ENCODE measurements at places on chromosomes 3 and 15.

DNA sequence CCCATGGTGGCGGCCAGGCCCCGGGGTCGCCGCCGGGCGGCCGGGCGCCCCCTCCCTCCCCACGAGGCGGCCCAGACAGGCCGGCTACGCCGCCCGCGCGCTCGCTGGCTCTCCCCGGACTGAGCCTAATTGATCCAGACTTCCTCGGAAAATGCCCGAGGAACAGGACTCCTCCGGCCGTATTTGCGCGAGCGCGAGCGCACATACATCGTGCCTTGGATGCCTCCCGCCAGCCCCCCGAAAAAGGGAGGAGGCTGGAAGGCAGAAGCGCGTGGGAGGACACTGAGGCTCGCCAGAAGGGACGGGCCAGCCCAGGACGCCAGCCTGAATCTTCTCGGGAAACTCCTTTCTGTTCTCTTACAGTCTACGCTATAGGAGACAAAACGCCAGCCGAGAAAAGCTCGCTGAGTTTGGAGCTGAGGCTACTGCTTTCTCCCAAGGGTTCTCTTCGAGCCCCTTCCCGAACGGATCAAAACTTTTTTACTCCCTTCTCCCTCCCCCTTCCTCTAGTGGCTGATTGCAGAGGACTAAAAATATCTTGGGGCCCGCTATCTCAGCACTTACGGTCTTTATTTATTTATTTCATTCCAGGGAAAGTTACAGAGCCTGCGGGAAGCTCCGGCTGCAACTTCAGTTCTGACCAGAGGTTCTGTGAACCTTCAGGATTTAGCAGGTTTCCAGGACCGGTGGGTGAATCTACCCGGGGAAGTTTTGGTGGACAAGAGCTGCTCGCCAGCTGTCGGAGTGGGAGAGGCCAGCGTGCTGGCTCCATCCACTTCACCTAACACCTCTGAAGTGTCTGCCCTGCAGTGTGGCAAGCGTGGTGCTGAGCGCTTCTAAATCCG is at the start of gene PDZRN3:
PDZRN3 (minus strand) TSS at position 121 of the 845 bp plus-strand sequence.
- DNase-seq: no peak

DNA sequence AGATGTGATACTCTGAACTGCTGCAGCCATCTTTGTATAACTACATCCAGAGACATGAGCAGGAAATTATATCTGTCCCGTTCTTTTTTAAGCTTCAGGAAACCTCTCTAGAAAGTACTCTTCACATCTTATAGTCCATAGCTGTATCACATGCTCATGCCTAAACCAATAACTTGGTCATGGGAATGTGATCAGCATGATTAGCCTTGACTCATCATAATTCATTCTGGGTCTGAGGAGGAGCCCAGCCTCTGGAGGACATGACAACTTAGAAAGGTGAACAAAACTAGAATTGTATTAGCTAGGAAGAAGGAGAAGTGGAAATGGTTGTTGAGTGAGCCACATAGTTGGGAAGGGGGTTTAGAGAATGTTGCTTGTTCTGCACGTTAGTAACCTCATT is 12.9 kb downstream of the PPM1L start:
- DNase-seq: no peak

GRCh38 chr3:25416176-25416575 is 11.9 kb upstream of the RARB start:
- no peak for DNase-seq

- DNase-seq: peak; percentile 83
Measured at GRCh38 chr3:32296251-32297204, 58.0 kb downstream of the CMTM8 start.

GRCh38 chr3:131491084-131491483 is 11.7 kb downstream of the MRPL3 start:
- DNase-seq: no peak

GRCh38 chr15:74954515-74954914 is 2.1 kb downstream of the RPP25 start:
- no peak for DNase-seq

GRCh38 chr3:134840459-134840858 is 45.4 kb downstream of the EPHB1 start:
- DNase-seq: no peak

- no peak for DNase-seq
Measured at GRCh38 chr3:43063114-43063513, 42.8 kb downstream of the POMGNT2 start.

- no peak for DNase-seq
Measured at GRCh38 chr3:123476967-123477750, 28.3 kb upstream of the ADCY5 start.

GRCh38 chr3:195236801-195237570 is 34.0 kb downstream of the XXYLT1 start:
- no peak for DNase-seq

GRCh38 chr3:168024537-168024941 is 71.2 kb downstream of the GOLIM4 start:
- no peak for DNase-seq

- no peak for DNase-seq
Measured at GRCh38 chr15:63872759-63873510, 39.2 kb upstream of the HERC1 start.

DNA sequence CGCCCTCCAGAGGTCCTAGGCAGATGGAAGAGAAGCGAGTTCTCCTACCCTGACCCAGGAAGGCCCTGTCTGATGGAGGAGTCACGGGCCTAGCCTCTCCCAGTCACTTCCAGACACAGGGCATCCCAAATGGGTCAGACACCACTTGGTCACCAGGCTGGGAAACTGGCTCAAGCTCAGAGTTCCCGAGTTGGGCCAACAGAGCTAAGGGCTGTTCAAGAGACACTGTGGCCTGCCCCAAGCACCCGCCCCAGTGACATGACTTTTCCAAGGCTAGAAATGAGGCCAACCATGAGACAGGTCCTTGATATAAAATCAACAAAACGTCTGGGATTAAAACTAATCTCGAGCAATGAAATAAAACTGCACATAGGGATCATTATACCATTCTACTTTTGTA is 113.8 kb downstream of the IQSEC1 start:
- no peak for DNase-seq

DNA sequence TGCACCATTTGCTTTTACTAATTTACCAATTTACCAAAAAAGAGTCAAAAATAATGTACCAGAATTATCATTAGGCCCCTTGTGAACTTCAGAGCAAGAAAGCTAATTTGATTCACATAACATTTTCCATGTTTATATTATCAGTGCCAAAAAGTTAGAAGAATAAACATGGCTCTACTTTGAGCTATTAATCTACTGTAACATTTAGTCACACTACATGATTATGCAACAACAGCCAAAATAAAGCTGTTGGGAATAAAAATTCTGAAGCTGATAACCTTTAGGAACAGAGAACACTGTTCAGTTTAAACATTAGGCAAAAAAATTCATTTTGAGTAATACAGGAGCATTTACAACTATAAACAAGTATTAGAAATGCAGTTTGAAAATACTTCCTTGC is 63.6 kb downstream of the PROS1 start:
- no peak for DNase-seq

DNA sequence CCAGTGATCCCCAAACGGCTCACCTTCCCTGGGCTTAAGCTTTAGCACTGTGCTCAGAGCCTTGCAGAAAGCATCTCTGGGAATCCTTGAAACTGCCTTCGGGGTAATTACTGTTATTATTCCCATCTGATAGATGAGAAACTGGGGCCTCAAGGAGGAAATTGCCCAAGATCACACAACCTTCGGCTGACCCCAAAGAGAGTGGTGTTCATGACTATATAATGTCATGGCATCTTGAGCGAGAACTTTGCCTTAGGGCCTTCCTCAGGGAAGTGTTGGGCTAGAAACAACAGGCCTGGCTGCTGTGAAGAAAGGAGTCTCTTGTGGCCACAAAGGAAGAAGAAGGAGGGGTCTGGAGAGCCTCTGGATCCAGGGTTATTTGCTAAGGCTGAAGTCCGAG is 388.7 kb upstream of the CFAP20DC start:
- DNase-seq: no peak

DNA sequence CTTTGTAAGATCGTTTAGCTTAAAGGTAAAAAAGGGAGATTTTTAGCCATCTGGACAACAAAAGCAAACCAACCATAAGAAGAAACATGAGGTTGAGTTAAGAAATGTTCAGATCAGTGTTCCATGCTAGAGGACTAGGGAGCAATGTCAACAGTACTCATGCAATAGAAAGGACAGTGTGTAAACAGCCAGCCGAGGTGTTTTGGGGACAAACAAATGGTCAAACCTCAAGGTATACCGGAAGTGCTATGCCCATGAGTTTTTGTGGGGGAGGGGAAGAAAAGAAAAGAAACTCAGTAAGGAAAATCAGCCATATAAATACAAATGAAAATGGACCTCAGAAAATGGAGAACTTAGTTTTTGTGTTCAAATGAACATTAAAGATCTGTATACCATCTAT is 289.5 kb upstream of the GRM7 start:
- no peak for DNase-seq

GRCh38 chr3:150110097-150110496 is 139.4 kb upstream of the PFN2 start:
- no peak for DNase-seq

GRCh38 chr15:60720493-60721256 is 241.7 kb upstream of the ICE2 start:
- DNase-seq: peak; percentile 72

GRCh38 chr15:83248151-83249029 is 36.1 kb downstream of the BNC1 start:
- DNase-seq: peak; percentile 10

DNA sequence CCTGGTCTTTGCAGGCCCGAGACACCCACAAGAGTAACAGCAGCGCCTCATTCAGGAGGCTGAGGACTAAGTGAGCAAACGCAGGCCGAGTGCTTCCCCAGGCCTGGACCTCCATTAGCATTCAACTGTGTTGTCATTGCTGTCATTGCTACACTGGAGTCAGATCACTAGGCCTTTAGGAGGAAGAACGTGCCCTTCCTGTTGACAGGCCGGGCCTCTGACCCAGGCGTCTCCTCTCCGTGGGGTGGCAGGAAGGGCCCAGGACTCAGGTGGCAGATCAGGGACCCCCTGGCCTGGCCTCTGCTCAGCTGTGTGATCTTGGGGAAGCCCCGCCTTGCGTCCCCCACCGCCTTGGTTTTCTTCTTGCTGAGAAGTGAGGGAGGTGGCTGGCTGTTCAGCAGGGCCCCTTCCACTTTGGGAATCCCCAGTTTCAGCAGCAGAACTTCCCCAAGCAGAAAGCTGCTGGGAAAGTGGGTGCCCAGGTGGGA is 19.1 kb downstream of the ZDHHC19 start:
- DNase-seq: peak; percentile 42

GRCh38 chr3:38646062-38646461 is 3.4 kb downstream of the SCN5A start:
- no peak for DNase-seq

DNA sequence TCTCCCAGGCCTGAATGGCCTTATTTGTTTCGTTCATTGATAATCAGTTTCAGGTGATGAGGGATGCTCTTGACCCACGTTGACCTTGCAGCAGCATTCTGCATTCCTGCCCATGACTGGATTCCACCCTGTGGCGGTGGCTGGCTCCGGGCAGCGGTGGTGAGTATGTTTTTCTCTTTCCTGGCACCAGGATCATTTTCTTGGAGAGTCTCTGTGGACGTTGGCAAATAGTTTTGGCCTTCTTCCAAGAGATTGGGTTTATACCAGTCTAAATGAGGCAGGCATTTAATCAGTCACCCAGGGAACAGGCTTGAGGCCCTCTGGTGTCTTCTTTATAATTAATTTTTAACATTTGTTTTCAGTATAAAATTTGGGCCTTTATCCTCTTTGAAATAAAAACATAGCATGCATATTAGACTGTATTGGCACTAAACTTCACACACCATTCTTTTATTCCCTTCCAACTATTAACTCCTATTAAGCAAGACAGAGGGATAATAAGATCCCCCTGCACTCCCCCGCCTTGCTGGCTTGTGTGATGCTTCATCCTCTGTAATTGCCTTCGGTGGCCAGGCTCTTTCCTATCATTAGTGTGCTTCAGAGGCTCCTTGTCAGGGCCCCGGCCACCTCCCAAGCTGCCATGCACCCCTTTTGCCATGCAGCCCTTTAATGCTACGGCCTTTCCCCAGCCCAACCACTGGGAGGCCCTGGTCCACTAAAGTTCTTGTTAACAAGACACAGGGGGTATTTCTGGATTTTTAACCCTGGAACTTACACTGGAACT is 176.2 kb upstream of the TOPAZ1 start:
- no peak for DNase-seq

- DNase-seq: no peak
Measured at GRCh38 chr3:115876876-115877614, 253.7 kb downstream of the GAP43 start.

- no peak for DNase-seq
Measured at GRCh38 chr15:29889542-29890329, 67.5 kb upstream of the TJP1 start.

DNA sequence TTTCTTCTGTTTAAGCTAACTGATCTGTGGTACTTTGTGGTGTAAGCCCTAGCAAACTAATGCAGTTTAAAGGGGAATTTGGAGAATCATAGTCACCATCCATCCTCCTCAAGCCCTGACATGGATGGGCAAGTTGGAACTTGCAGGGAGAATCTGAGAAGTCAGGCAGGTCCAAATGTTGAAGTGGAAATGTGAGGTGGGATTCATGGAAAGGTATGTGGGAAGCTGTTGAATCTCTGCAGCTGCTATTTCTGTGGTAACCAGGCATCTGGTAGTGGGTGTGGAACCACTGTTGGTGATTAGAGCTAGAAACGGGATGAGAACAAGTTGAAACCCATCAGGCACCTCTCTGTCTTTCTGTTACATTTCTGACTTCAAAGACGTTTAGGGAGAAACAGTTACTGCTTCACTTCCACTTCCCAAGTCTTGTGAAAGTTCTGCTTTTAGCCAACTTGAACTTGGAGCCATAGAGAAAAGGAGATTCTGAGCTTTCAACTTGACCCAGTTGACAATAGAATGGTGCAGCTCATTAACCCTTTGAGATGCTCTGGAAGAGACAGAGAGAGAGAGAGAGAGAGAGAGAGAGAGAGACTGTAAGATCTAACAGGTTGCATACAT is 38.1 kb upstream of the NMNAT3 start:
- no peak for DNase-seq

DNA sequence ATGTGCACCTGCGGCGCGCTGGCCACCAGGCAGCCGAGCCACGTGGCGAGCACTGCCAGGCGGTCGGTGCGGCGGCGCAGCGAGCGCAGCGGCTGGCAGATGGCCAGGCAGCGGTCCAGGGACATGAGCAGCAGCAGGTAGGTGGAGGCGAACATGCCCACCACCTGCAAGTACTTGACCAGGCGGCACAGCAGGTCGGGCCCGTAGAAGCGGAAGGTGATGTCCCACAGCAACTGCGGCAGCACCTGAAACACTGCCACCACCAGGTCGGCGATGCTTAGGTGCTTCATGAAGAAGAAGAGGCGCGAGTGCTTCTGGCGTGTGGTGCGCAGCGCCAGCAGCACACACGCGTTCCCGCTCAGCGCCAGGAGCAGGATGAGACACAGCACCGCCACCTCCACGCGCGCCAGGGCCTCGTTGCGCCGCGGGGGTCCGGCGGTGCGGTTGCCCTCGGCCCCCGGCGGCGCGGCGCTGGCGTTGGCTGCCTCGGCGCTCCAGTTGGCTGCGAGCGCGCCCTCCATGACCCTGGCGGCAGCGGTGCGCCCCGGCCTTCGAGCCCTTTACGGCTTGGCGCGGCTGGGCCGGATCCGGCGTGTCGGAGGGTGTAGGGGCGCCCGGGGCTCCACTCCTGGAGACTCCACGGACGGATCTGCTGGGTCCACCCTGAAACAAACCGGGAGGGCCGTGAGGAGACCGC is 1.6 kb downstream of the OXTR start:
- no peak for DNase-seq

GRCh38 chr3:193590088-193590856 is 2.7 kb upstream of the OPA1 start:
- DNase-seq: no peak

- DNase-seq: no peak
Measured at GRCh38 chr3:50483374-50483773, 20.1 kb downstream of the CACNA2D2 start.
